Right atrium auricular region (tissue), 2 donors: ENCODE measurements at places on chromosomes 1 and 21.

DNA sequence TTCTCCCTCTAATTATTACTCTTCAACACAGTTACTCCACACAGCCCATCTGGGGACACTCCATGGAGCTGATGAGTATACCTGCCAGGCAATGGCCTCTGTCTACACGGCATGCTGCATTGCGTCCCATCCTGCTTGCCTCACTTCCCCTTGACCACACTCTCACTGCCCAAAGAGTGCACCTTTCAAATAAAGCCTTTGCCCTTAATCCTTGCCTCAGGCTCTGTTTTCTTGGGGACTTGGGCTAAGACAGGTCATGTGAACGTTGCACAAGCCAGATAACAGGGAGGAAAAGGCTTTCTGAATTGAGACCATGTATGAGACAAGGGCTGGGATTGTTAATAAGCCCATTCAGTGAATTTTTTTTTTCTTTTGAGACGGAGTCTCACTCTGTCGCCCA is 40.0 kb upstream of the SIM2 start:
- no peak for DNase-seq

DNA sequence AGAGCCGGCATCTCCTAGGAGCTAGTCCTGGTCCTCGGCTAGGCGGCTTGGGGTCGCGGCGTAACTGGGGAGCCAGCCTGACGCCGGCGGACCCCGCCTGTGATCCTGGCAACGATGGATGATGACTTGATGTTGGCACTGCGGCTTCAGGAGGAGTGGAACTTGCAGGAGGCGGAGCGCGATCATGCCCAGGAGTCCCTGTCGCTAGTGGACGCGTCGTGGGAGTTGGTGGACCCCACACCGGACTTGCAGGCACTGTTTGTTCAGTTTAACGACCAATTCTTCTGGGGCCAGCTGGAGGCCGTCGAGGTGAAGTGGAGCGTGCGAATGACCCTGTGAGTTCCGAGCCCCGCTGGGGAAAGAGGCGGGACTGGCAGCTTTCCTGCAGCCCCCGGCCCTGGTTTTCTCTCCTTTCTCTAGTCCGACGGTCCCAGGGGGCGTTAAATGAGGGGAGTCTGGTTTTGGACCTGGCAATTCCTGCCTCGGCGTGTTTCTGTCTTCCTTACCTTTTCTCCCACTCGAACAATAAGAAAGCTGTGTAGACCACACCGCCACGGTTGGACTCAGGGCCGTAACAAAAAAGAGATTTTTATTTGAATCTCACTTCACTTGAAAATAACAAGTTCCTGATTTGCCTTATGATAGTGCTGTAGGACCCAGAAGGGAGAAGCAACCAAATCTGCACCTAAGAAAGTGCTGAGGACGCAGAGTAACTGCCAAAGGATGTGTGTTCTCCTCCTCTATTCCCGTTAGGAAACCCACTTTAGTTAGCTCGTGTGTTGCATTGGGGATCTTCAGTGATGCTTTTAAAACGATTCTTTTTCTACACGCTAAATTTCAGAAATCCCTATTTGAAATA is at the start of gene SPRTN:
Gene SPRTN, plus strand, starts transcription at position 24 of the 859 bp plus-strand sequence. Its CDS starts 91 bp downstream, at position 115.
- peak; percentile 87 for DNase-seq

DNA sequence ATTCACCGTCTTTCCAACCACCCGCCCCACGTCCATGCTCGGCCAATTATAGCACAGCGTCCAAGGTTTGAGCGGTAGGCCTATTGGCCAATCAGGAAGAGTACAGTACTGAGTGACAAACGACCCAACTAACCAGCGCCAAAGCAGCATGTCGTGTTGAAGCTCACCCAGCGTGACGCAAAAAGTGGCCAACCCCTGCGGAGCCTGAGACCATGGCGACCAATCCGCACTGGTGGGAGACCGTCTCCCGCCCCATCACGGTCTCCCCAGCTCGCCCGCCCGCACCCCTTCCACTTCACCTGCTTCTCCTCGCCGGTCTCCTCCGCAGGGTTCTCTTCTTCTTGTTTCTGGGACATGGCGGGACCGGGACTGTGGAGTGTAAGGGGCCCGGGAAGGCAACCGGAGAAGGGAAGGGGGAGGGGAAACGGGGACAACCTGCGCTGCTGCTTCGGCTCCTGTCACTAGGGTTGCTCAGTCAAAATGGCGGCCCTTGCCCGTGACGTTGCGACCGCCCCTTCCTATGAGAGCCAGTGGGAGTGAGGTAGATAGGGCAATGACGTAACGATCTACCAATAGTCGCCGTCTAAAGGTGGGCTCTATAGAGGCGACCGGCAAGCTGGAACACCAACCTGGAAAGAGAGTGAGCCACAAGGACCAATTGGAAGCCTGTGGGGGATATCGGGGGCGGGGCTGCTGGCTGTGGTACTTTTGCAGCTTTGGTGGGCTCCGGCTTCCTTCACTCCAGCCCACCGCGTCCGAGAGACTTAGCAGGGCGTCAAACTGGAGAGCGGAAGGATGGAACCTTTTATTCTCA is at the start of gene ENSA:
Gene ENSA, minus strand, starts transcription at position 498 of the 814 bp plus-strand sequence. Its CDS starts 142 bp downstream, at position 356.
- peak; percentile 99 for DNase-seq

DNA sequence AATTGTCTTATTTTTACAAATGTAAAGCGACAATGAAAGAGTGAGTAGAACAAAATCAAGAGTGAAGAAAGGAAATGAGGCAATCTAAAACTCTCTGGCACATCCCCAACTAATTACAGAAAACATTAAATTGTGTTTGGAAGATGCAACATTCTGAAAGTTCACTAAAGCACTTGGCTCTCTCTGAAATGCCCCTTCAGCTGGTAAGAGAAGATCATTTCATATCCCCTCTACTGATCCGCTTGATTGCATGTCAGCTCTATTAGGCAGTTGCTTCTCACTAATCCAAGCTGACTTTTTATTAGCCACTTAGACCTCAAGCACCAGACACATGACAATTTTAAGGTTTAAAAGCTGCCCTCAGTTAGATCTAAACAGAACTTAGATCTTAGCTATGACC is 262.8 kb upstream of the PRMT6 start:
- DNase-seq, result no peak

DNA sequence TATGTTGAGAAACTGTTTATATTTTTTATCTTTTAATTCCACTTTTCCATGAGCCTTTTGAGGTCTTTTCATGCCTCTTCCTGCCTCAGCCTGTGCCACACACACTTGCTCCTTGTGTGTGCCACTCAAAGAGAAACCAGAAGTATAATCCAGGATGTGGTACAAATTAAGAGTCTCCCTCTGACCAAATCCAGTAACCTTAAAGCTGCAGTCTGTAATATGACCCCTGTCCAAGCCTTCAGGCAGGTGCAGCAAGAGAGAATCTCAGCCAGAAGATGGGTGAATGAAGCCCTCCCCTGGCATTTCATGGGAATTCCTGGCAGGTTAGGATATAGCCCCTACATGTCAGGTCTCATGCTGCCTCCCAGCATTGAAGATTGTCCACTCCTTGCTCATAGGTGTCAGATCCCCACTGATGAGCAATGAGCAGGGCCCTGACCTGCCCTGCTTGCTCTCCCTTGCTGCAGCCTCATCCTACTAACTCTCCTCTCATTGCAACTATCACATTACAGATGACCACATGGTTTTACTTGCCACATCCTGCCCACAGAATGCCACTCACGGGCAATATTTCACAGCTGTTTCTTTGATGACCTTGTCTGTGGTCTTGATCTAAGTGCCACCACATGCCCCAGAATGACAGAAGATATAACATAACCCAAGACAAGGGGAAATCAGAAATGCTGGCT is 169.3 kb downstream of the SEC16B start:
- DNase-seq, result no peak

GRCh38 chr1:173175514-173176145 is 31.5 kb downstream of the TNFSF4 start:
- no peak for DNase-seq

DNA sequence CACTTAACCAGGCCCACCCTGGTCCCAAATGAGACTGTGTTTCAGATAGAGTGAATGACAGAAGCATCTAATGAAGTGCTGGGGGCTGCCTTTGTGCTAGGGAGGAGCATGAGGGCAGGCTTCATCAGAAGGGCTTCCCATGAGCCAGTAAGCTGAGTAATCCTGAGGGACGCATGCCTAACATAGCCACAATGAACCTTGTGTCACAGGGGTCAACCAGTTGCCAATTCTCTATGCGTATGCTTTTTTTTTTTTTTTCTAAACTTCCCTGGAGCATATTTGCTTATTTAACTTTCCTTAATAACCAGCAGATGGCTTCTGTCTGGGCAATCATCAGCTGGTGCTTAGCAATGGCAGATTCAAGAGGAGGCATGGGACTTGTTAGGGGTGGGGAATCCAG is 25.5 kb upstream of the CYP2J2 start:
- DNase-seq, result no peak

GRCh38 chr1:95832370-95832769 is 598.4 kb downstream of the RWDD3 start:
- DNase-seq, result no peak

- DNase-seq, result no peak
Observed at GRCh38 chr1:170665629-170666028, 1.7 kb downstream of the PRRX1 start.

DNA sequence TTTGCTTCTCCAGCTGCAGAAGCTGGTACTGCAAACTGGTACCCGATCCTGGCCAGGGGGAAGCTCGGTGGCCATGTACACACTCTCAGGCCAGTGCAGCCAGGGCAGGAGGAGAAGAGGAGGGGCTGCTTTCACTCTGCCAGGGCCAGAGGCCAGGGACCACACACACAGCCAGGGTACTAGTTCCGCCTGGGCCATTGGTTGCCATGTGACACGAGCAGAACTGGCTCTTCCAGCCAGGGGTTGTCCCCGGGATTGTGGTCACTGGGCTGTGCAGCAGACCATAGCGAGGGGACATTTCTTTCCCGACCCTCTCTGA is 3.7 kb upstream of the SHISAL2A start:
- no peak for DNase-seq

DNA sequence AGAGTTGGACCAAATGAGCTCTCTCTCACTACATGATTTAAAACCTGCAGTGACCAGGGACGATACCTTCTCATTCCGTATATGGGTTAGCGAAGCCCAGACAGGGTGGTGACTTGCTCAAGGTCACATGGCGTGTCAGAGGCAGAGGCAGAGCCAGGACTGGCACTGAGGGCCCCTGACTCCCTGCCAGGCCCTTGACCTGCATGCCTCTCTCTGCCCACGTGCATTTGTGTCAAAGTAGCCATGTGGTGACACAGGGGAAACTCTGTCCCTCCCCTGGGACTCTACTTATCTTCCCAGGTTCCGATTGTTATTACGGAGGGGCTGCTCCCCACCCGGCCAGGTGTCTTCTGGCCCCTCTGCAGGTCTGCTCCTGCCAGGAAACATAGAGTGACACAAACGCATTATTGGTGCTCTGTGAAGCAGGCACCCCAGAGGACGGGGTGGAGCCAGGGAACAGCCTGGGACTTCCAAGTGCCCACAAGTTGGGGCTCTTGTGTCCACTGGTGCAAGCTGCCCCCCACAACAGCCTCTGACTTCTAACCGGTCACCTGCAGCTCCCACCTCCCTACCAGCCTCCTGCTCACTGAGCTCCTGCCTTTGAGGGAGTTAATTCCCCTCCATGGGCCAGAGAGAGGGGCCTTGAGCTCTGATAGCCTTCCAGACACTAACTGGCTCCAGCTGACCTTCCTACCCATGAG is 7.3 kb upstream of the TINAGL1 start:
- peak; percentile 68 for DNase-seq

- no peak for DNase-seq
Observed at GRCh38 chr1:108732398-108732797, 14.1 kb upstream of the STXBP3 start.

DNA sequence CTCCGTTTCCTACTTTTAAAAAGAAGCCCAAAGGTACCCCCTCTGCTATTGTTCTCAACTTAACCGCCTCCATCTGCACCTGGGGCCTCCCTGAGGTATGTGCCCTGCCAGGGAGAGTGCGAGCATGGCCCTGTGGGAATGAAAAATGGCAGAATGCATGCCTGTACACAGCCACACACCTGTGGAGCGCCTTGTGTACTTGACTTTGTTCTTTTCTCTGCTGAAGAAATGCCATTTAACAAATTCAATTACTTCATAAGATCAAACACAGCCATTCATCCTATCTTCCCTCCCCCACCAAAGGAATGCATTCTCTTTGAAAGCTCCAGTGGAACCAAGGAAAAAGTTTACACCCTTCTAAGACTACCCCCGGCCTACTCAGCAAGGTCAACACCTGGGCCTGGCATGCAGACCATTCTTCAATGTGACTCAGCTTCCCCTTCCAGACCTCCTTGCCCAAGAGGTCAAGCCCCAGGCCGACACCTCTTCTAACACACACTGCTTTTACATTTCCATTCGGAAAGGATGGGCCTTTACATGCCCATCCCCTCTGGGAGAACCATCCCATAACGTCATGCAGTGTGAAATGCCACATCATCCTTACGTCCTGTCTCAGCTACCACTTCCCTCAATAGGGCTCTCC is 123.7 kb downstream of the SMYD2 start:
- DNase-seq, result no peak

GRCh38 chr1:175574566-175574965 is 168.8 kb downstream of the TNR start:
- no peak for DNase-seq

- DNase-seq, result no peak
Observed at GRCh38 chr21:45592208-45592619, 50.0 kb upstream of the SLC19A1 start.

DNA sequence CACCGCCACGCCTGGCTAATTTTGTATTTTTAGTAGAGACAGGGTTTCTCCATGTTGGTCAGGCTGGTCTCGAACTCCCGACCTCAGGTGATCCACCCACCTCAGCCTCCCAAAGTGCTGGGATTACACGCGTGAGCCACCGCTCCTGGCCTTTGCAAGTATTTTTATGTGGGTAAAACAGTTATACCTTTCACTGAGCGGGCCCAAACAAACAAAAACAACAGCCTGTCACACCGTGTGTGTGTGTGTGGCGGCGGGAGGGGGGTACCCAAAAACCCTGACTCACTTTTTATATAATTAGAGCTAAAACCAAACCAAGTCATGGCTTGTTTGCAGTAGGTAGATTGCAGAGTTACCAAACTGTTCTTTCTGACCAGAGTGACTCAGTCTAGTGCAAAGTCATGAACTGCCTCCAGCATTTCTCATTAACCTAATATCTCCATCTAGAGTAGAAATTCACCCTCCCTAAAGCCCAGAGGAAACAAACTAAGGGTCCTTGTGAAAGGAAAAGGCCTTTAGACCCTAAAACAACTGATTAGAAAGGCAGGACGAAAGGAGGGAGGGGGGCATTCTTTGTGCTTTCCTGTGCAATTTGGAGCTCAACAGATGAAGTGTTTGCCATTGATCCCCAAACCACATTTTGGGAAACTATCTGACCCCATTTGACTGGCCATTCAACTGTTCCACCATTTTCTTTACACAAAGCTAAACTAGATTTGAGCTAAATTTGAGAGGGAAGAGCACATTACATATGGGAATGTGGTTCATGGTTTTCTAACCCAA is 181.0 kb downstream of the DHRS3 start:
- DNase-seq, result no peak

GRCh38 chr1:145827966-145828365 is 4.0 kb downstream of the POLR3C start:
- no peak for DNase-seq

DNA sequence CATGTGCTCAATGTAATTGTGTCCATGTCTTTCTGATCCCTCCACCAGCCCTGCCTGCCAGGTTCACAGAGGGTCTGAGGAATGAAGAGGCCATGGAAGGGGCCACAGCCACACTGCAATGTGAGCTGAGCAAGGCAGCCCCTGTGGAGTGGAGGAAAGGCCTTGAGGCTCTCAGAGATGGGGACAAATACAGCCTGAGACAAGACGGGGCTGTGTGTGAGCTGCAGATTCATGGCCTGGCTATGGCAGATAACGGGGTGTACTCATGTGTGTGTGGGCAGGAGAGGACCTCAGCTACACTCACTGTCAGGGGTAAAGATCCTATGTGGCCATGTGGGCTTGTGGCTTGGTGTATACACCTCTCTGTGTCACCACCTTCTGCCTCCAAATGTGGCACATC is 91.4 kb downstream of the OBSCN start:
- DNase-seq, result no peak
